ENCODE measurements at places on chromosomes 3 and 15.
A peak's percentile ranks its signal among the peaks of the same experiment; 100 is the strongest.

- DNase-seq: no peak
Observed at GRCh38 chr3:134029734-134030378, at the start of gene SLCO2A1. TSS of gene SLCO2A1 (minus strand) at chr3:134029925. CDS start at chr3:134029802, 123 bp downstream.

GRCh38 chr3:52092271-52092660 lies 35.9 kb upstream of the DUSP7 start:
- no peak for DNase-seq

DNA sequence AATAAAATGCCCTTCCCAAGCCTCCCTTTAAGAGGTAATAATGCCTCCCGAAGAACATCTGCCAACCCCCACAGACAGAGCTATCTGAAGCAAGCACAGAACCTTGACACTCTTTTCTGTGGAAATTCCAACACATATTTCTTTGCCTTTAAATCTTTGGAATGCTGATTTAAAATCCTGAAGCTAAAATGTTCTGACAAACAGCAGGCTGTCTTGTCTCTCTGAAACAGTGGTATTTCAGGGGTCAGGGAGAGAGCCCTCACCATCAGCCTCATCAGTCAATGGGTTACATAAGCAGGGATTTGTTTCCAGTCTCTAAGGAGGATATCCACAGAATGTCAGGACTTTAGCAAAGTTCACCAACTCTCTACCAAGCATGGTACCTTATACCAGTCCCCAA lies 27.8 kb upstream of the ARHGEF3 start:
- DNase-seq: no peak

DNA sequence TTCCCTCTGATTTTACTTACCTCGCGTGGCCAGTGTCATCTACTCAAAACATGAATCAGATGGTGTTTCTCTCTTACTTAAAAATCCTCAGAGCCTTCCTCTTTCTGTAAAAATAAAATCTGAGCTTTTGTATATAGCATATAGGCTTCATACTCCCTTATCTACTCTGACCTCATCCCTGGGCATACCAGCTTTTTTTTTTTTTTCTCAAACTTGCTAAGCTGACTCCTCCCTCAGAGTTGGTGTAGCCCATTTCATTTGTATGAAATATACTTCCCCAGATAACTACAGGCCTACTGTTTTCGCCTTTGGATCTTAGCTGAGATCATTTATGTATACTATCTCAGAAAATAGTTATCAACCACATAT lies 648.9 kb upstream of the ALCAM start:
- DNase-seq: no peak

GRCh38 chr3:179876440-179876839 lies 160.3 kb downstream of the PEX5L start:
- peak; percentile 2 for DNase-seq

- DNase-seq: no peak
Observed at GRCh38 chr3:7710284-7710683, 791.3 kb upstream of the LMCD1 start.
